ENCODE measurements at places on chromosomes 2 and 18.

DNA sequence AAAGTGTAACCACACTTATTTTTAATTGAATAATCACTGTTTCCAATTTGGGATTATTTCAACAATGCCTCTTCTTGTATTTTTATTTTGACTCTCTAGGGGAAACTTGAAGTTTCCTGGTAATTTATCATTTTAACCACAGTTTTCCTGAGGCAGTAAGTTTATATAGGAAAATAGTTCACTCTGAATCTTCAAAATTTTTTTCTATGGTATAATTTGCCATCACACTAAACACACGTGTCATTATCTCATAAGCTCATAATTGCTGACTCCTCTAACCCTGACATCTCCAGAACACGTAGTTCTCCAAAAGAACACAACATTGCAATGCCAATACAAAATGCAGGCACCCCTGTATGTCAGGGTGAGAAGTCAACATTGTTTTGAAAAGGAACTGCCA lies 102.2 kb upstream of the FZD7 start:
- no peak for DNase-seq

- no peak for DNase-seq
Measured at GRCh38 chr2:191950132-191950874, 103.4 kb upstream of the CAVIN2 start.

- no peak for DNase-seq
Measured at GRCh38 chr2:223786943-223787342, 50.4 kb downstream of the AP1S3 start.

DNA sequence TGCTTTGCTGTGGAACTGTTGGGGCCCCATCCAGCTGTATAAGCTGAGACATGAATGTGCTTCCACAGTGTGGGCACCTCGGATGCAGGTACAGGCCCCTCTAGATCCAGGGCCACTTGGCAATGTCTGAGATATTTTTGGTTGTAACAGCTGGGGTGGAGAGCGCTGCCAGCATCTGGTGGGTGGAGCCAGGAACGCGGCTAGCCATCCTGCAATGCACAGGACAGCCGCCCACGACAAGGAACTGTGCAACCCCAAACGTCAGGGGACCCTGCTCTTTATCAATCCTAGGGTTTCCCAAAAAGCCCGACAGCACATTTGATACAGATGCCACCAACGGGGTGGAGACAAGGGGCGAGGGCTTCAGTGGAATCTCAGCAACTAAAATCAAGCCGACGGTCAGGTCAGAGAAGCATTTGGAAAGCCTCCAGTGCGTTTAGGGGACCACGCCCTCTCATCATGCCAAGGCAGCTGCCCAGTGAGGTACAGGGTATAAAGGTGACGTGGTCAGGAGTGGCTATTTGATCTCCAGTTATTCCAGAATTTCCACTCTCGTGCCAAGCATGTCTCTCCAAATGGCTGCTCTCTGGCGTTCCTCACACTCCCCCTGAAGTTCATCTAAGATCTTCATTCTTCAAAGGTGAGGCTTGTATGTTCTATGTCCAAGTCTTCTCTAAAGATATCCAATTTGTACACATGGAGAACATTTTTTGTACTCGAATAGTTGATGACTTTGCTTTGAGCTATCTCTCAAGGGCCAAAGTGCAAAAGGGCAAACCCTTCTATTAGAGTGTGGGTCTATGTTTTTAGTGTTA lies 55.7 kb downstream of the LRRFIP1 start:
- DNase-seq = no peak

GRCh38 chr2:1455466-1455865 lies 42.2 kb downstream of the TPO start:
- DNase-seq = no peak

- DNase-seq = no peak
Measured at GRCh38 chr2:165773684-165774083, 20.4 kb downstream of the GALNT3 start.

- DNase-seq = no peak
Measured at GRCh38 chr2:37851828-37852584, 73.1 kb upstream of the RMDN2 start.

DNA sequence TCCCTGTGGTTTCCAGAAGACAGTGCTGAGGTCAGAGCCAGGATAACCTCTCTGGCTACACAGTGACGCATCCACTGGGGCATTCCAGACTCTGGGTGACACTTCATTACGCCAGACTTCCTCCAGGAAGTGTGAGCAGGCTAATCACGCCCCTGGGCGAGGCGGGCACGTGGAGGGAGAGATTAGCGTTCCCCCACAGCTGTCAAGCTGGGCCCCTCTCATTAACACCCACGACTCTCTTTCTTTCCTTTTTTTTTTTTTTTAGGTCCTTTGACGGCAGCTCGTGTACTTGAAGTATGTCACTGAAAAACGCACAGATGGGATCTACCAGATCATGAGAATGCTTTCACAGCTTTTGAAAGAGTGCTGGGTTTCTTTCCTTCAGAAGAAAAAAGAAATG lies 274.6 kb downstream of the AFF3 start:
- DNase-seq = no peak

GRCh38 chr2:14673351-14673875 lies 40.9 kb downstream of the LRATD1 start:
- no peak for DNase-seq

- DNase-seq = no peak
Measured at GRCh38 chr2:125656190-125656589, 999.8 kb upstream of the GYPC start.

DNA sequence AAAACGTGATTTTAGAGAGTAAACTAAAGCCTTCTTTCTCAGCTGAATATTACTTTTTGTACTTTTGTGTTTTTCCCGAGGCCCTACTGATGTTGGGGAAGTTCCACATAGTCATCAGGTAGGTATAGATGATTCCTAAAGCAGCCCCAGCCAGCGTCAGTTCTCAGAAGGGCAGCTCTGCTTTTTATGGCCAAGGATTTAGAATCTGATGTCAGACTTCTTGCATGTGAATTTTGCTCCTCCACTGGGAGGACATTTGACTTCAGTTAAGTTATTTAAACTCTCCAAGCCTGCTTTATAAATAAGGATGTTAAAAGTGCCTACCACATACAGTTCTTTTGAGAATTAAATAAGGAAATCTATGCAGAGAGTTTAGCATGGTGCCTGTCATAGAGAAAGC lies 130.8 kb downstream of the NCKAP5 start:
- DNase-seq = no peak

DNA sequence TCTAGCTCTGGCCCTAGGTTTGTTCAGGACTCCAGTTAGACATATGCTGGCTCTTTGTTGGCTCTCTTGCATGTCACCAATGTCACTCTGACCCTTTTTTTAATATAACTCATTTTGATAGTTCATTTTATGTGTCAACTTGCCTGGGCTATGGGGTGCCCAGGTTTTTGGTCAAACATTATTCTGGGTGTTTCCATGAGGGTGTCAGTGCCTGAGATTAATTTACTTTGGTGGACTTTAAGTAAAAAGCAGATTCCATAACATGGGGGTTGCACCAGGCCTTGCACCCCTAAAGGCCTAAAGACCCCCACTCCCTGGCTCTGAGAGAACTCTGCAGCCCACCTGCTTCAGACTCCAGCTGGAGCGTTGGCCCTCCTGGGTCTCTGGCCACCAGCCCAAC lies 48.1 kb upstream of the SNTG2 start:
- no peak for DNase-seq

DNA sequence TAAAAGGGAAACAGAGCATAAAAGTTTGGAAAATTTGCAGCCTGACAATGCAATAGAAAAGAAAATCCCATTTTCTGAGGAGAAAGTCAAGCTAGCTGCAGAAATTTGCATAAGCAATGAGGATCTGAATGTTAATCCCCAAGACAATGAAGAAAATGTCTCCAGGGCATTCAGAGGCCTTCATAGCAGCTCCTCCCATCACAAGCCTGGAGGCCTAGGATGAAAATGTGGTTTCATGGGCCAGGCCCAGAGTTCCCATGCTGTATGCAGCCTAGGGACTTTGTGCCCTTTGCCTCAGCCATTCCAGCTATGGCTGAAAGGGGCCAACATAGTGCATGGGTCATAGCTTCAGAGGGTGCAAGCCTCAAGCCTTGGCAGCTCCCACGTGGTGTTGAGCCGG lies 10.3 kb upstream of the SCN1A start:
- no peak for DNase-seq

DNA sequence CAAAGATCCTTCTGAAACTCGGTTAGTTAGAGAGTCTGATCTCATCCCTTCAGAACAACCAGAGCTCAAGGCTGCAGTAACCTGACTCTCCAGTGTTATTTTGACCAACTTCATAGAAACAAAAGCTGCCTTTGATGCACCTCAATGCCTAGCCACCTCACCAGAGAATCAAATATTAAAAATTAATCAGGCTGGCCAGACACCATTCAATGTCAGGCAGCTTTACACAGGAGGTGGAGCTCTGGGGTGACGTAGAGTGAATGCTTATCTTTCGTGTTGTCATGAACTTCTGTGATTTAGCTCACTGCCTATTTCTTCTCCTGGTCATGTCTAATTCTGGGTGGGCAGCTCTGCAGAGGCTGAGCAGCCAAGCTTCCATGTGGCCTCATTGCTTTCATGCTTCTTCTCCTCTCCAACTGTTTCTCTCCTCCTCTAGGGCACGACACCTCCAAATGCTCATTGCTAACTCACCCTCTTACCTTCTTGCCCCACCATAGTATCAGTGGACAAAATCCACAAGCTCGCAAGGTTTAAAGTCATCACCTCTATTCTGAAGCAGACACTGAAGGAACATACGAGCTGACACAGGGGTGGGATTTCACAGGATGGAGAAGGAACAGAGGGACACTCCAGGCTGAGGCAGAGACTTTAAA lies 39.4 kb downstream of the AAK1 start:
- no peak for DNase-seq

DNA sequence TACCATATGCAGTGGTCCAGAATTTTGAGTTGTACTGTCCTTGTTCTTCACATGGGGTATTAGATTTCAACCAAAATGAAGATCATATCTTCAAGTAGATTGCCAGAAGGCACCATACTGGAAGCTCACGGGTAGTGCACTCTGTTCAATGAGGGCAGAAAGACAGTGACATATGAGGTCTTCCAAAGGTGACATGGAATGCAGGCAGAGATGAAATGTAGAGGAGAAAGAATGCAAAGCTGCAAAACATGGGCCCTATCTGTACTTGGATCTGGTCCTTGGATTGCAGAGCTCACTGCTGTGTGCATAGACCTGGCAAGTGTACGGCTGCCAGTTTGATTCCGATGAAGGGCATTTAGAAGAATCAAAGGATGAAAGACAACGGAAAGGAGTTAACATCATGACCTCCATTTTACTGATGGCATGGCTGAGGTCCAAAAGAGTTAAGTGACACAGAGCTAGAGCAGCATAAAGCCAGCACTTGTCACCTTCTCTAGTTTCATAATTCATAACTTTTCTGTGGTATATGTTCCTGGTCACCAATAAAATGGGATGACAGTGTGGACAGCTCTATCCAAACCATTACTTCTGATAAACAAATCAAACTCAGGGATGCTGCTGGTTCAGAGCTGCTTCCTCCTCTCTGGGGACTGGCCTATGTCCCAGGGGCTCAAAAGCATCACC lies 64.7 kb downstream of the BCL2 start:
- DNase-seq = no peak

DNA sequence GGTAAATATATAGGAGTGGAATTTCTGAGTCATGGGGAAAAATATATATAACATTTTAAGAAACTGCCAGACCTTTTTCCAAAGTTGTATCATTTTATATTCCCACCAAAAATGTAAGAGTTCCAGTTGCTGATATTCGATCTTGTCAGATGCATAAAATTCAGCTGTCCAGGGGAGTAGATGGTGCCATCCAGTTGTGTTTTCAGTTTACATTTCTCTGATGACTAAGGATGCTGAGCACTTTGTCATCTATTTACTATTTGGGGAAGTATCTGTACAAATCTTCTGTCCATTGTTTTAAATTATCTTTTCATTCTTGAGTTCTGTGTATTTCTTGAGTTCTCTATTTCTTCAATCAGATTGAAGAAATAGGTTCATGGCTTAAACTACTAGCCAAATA lies 126.1 kb downstream of the RTN4 start:
- no peak for DNase-seq

DNA sequence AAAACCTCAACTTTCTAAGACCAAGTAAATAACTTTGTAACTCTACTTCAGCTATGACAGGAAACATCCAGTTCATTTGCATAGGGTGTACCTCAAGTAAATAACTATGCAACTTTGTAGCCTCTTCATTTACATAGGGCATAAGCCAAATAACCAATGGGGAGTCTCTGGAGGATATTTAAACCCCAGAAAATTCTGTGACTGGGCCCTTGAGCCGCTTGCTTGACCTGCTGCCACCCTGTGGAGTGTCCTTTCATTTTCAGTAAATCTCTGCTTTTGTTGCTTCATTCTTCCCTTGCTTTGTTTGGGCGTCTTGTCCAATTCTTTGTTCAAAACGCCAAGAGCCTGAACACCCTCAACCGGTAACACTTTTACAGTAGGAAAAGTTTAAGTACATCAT lies 1112.7 kb upstream of the NRXN1 start:
- no peak for DNase-seq

DNA sequence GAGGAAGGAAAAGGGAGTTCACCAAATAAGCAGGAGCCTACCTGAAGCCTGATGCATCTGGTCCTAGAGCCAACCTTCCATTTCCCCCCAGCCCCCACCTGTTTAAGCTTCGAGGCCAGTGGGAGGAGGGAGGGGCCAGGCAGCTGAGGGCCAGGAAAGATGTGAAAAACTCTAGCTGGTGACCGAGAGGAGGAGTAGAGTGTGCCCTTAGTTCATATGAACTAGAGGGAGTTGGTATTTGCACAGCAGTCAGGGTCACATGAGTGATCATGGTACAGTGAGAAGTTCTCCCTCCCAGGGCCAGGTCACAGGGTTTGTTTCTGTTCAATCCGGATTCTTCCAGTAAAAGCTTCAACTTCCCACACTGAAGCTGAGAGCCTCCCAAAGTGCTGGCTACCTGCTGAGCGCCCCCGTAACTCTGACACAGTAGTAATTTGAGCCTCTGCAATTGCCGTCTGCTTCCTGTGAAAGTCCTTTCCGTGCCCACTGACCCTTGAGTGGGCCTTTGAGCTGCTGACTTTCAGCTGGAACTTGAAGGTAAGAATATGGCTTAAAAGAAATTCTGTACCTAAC lies at the start of gene SULT1C2:
Gene SULT1C2, plus strand, starts transcription at position 362 of the 573 bp plus-strand sequence. CDS start 4,773 bp downstream, outside the sequence.
- DNase-seq = no peak

- no peak for DNase-seq
Measured at GRCh38 chr2:241356871-241357260, 781 bp downstream of the FARP2 start.

GRCh38 chr2:168660870-168661862 lies 141.3 kb upstream of the NOSTRIN start:
- no peak for DNase-seq

GRCh38 chr2:133885847-133886246 lies 317.6 kb upstream of the NCKAP5 start:
- no peak for DNase-seq

GRCh38 chr2:226066391-226066790 lies 666.9 kb downstream of the NYAP2 start:
- DNase-seq = no peak

GRCh38 chr2:119255760-119256581 lies 32.3 kb downstream of the STEAP3 start:
- DNase-seq = no peak

- no peak for DNase-seq
Measured at GRCh38 chr2:236168110-236169080, at the start of gene GBX2. GBX2 (minus strand) TSS chr2:236168386; CDS start chr2:236167971, 415 bp downstream.
